CD4-positive, alpha-beta T cell treated with Interferon alpha-2 for 1 hour (primary cell): ENCODE measurements at places on chromosomes 11 and 22.

DNA sequence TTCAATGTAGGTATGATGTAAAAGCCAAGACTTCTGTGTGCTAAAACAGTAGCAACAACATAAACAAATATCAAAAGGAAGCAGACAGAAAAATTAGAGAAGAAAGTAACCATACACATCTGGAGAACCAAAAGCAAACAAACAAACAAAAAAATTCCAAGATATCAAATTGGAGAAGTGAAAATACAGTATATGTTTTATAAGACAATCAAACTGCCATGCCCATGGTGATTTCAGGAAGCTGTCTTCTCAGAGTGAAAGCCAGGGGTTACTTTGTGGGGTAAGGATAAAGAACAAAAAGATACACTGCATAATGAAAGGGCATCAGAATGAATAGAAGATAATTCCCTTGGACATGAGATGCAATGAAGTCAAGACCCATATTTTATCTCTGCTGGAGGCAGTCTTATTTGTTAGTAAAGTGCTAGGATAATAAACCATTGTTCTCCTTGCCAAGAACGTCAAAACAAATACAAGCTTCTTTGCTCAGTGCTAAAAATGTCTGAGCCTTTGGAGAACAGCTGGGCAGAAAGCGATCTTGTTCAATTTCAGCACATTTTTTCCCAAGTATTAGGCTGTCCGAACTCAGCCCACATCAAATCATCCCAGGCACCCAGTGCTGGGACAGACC, 38.1 kb upstream of the LDLRAD3 start:
- DNase-seq = no peak

- DNase-seq = peak; percentile 46
Observed at GRCh38 chr11:46247659-46248058, 29.8 kb upstream of the CREB3L1 start.

DNA sequence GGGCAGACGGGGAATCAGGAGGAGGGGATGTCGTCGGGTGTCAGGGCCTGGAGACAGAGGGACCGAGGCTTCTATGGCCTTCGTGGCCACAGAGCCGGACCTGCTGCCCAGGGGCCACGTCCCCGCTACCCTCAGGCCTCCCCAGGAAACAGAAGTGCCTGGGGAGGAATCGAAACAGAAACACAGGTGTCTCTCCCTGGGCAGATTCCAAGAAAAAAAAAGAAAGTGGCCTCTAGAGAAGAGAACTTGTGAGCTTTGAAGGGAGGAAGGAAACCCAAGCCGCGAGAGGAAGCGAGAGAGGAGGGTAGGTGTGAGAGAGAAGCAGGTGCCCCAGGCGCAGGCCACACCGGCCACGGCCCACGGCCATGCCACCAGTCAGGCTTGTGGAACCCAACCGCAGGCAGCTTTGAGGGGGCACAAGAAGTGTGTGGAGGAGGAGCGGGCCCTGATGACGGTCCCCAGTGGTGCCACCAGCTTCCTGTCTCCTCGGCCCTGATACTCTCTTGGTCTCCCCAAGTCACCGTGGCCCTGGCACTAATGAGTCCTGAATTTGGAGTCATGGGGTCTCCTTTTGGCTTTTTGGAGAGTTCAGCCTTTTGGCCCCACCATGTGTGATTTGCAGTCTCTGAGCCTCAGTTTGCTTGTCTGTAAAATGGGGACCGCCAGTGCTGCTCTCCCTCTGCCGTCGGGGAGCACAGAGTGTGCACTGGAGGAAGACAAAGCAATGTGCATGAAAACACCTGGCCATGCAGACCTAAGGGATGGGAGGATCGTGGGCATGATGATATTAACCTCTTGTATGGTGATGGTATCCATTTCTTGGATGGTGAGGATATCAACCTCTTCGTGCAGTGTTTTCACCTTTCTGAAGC, 25.2 kb downstream of the LIF start:
- DNase-seq = peak; percentile 80

GRCh38 chr11:95140397-95141033, 50.9 kb downstream of the ENDOD1 start:
- no peak for DNase-seq

DNA sequence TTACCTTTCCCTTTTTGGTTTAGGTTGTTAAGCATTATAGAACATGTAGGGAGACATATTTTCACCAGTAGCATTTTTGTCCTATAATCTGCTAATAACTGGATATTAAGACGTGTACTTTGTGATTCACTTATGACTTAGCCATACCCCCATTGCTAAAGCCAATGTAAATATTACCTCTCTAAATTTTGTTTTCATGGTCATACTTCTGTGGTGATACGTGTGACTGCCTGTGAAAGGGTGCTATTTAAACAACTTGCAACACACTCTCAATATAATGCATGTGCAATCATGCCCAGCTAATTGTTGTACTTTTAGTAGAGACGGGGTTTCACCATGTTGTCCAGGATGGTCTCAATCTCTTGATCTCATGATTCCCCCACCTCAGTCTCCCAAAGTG, 36.2 kb upstream of the PAK1 start:
- DNase-seq = no peak

- no peak for DNase-seq
Observed at GRCh38 chr11:2325719-2326118, 23.9 kb downstream of the TSPAN32 start.

DNA sequence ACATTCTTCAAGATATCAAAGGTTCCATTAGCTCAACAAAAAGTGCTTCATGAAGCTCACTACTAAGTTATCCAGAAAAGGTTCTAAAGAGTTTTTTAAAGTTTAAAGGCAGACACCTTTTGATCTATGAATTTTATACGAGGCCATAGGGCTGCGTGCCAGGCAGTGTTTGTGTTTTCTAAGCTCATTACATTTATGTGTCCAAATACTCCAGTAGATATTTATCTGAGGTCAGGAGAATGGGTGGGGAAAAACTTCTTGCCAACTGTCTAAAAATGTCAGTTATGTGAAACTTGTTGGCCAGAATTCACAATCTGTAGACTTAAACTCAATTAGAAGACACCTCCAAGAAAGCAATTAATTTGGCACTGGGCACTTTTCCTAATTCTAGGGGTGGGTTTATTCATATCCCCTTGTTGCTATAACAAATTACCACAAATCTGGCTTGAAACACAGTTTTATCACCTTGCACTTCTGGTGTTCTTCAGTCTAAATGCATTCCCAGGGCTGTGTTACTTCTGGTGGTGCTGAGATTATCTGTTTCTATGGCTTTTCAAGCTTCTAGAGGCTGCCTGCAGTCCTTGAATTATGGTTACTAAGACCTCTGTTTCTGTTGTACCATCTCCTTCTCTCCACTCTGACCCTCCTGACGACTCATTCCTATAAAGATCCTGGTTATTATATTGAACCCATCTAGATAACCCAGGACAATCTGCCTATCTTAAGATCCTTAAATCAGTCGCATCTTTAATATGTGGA, 1030.4 kb upstream of the CNTN5 start:
- DNase-seq = no peak

GRCh38 chr11:102155676-102156075, 45.4 kb downstream of the YAP1 start:
- no peak for DNase-seq

DNA sequence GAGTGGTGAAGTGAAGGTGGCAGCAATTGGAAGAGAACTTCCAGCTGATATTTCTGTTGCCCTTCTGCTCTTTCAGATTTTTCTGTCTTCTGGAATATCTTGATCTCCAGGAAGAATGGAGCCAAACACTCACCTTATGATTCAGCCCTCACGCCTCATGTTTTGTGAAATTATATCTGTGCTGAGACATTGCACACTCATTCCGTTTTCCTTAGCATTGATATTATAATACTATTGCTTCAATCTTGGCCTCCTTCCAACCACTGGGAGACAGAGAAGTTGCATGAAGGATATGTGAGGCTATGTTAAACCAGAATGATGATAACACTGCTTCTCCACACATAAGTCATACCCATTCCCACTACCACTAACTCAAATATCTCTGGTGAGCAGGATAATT, 177.9 kb downstream of the ETS1 start:
- no peak for DNase-seq

GRCh38 chr11:59671471-59671870, 2.6 kb upstream of the PATL1 start:
- no peak for DNase-seq

DNA sequence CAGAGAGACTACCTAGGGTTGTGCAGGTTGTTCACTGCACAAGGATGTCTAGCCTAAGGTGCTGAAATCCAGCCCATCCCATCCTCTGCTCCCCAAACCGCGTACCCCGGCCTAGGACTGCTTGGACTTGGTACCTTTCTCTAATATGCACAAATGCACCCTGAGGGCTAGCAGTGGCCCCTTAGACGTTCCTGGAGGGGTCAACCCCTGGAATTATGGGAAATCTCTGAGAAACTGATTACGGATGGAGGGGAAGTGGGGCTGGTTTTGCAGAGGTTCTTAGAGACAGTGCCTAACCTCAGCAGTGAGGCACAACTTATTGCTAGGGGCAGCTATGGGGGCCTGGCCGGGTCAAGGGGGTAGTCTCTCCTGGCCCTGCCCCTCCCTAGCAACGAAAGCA, 2.5 kb downstream of the C11orf68 start:
- DNase-seq = no peak

- no peak for DNase-seq
Observed at GRCh38 chr11:62770778-62771143, 435 bp upstream of the TAF6L start.

DNA sequence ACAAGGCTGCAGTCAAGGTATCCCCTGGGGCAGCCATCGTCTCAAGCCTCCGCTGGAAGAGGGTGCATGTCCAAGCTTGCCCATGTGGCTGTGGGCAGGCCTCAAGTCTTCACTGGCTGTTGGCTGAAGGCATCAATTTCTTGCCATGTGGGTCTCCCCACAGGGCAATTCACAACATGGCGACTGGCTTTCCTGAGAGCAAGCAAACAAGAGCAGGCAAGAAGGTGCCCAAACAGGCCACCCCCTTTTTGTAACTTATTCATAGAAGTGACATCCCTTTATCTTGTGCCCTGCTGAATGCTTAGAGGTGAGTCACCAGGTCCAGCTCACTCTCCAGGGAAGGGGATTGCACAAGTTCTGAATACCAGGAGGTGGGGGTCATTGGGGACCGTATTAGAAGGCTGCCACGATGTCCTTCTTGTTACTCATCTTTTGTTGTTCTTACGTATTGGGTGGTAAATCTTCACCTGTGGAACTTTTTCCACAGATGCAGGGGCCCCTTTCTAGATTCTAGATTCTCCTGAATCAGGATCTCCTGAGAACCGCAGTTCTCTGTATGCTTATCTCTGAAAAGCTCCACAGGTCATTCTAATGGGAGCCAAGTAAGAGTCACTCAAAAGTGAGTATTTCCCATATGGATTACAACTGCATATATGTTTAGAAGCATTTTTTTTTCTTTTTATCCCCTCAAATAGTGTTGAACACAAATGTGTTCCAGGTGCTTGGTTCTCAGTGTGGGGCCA, 44.2 kb upstream of the MICAL2 start:
- DNase-seq = no peak

GRCh38 chr11:1573903-1574237, 1.8 kb upstream of the DUSP8 start:
- no peak for DNase-seq

- no peak for DNase-seq
Observed at GRCh38 chr11:33690290-33691065, 10.1 kb downstream of the C11orf91 start.
